Hair follicle dermal papilla cell (primary cell): ENCODE measurements at places on chromosomes 12 and 14. TPM values are rescaled to one million over a fixed set of nuclear protein-coding genes. Genes with fewer than 3 reads are reported as not detected.

The PIANP gene
- total RNA-seq, result 0.24 and 2.1 TPM in 2 replicates

The APOF gene
- not detected in 2 replicates for total RNA-seq

The FMNL3 gene
- total RNA-seq, result 47.7 and 58.7 TPM in 2 replicates

The CACNA1C gene
- 58.8 and 70.7 TPM in 2 replicates for total RNA-seq

The ASPG gene
- total RNA-seq, result under 0.01 TPM in 1 of 2 replicates, not detected in the other

The XRCC3 gene
- 2.3 and 4.0 TPM in 2 replicates for total RNA-seq

The GYS2 gene
- not detected in 2 replicates for total RNA-seq

The TSHR gene
- 2.3 and 3.4 TPM in 2 replicates for total RNA-seq

The ZFYVE21 gene
- 35.0 and 45.5 TPM in 2 replicates for total RNA-seq

The MIP gene
- total RNA-seq, result 0.32 TPM in 1 of 2 replicates, not detected in the other

The C12orf42 gene
- total RNA-seq, result not detected in 2 replicates

The KIF5A gene
- 1.8 and 2.7 TPM in 2 replicates for total RNA-seq
